A549 (cell line): ENCODE measurements at places on chromosomes 6 and 20. TPM values are rescaled to one million over a fixed set of nuclear protein-coding genes. Genes with fewer than 3 reads are reported as not detected.

The WFDC12 gene
- not detected in 3 replicates for polyA plus RNA-seq

The PSORS1C1 gene
- polyA plus RNA-seq: 3.0 to 4.3 TPM (median 4.3 TPM) in 3 replicates

The GATA5 gene
- 0.45 to 0.82 TPM (median 0.72 TPM) in 3 replicates for polyA plus RNA-seq

DNA sequence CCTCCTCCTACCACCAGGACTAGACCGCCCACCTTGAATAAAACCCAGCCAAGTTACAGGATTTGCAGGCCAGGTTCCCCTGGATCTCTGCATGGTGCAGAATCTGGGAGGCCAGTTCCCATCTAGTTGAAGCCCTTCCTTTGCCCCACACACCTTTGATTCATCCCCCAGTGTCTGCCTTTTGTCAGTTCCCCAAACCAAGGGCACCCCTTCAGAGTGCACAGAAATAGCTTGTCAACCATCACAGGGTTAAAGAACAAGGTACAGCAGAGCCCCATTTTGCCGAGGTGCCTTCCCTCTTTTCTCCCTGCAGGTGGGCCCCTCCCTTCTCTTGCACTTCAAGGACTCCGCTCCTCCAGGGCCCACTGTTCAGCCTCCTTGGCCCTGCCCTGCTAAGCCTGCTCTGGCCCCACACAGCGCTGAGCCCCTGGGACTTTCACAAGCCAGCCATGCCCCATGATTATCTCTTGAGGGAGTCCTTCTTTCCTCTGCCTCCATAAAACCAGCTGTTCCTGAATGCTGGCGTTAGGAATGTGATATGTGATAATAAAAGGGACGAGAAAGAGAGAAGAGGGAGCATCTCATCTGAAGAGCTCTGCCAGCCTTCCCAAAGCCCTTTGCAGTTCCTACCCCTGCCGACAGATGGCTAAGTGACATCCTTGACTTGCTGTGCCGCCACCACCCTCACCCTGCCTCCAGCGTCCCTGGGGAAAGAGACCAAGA lies 280.3 kb downstream of the CDC5L start:
- peak; percentile 38 for DNase-seq

DNA sequence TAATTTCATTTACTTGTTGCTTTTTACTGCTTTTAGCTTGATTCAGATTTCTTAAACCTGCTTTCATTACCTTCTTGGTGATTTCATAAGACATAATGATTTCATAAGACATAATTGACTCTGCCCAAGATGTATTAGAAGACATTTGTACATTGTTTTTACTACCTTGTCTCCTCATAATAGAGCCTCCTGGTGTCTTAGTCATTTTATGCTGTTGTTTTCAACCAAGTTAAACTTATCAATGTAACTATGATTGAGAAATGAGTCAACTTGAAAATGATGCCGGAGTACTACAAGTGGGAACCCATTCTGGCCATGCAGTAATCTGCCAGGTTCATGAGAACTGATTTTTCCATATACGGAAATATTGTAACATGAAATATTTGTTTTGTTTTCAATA lies 573.6 kb downstream of the MMUT start:
- DNase-seq: no peak

- no peak for DNase-seq
Observed at GRCh38 chr20:6007094-6007528, 46.7 kb downstream of the LRRN4 start.

DNA sequence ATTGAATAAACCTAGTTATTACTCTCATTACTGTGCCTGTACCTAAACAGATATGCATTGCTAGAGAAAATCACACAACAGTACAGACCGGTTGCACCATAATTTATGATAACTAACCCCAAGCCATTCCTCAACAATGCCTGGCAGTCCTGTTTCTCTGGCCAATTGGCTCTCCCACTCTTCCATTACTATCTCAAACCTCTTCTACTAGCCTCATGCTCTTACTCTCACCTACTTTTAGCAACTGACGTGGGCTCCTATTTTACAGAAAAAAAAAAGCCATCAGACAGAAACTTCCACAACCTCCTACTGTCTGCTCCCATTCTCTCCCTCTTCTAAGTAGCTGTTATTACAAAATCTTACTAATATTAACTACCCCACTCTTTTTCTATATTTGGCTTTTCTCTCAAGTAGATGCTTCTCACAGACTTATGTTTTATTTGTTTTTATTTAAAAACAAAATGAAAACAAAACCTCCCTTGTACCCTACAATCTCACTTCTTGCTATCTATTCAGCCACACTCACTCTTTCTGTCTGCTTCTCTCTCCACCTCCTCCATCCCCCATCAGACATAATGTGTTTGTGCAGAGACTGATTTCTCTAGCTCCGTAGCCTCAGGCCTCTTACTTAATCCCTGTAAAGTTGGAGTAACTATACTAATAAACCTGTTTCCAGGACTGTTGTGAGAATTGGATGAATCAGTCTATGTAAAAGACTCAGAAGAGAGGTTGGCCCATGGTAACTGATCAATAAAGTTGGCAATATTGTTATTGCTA lies 9.1 kb downstream of the GOPC start:
- DNase-seq: no peak

DNA sequence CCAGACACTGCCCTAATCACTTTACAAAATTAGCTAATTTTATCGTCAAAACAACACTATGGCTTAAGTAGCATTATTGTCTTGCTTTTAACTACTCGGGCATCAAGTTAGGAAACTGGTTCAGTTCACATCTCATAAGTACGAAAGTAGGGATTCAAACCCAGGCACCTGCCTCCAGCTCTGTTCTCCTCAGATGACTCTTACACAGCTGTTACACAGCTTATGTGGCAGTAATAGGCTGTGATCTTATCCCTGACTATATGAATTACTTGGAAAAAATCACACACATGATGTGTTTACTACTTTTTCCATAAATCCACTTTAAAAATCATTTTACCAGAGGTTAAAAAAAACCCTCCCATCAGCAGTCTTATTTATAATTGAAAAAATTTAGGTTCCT lies 389.2 kb upstream of the FLRT3 start:
- DNase-seq: no peak

DNA sequence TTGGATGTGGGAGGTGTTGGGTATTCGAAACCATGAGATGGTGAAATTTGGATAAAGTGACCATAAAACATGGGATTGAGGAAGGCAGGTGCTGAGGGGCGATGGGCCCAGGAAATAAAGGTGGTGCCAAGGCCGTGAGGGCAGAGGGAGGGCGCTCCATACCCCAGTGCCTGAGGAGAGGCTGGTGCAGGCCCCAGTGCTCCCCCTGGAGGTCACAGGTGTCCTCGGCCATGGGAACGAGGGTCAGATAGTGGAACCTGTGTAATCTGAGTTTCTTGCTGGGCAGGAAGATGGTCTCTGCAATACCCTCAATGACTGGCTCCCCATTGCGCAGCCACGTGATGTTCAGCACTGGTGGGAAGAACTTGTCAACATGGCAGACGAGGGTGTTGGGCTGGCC lies 16.2 kb downstream of the HLA-DPB1 start:
- DNase-seq: no peak

DNA sequence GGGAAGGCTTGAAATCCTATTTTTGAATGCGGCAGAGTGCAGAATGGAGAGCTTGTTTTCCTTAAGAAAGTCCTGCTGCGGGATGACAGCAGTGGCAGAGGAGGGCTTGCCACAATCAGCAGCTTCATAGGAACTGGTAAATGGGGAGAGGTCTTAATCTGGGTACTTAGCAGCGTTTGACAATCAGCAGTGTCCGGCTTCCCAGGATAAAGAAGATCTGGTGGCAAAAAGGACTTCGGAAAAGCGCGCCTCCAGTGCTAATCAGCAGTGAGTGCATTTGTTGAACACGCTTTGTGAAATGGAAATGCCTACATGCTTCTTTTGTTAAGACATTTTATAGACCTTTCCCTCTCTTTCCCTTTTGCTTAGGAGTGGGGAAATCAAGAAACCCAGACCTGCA lies 735.7 kb downstream of the QKI start:
- DNase-seq: no peak

GRCh38 chr6:138695193-138695592 lies 78.4 kb upstream of the CCDC28A start:
- no peak for DNase-seq

The HELZ2 gene
- polyA plus RNA-seq: 4.5 to 5.0 TPM (median 4.8 TPM) in 3 replicates

DNA sequence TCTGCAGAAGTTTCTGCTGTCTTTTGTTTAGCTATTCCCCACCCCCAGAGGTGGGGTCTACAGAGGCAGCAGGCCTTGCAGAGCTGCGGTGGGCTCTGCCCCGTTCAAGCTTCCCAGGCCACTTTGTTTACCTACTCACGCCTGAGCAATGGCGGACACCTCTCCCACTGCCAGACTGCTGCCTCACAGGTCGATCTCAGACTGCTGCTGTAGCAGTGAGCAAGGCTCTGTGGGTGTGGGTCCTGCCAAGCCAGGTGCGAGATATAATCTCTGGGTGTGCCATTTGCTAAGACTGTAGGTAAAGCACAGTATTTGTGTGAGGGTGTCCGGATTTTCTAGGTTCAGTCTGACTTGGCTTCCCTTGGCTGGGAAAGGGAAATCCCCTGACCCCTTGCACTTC lies 23.6 kb upstream of the ZNF337 start:
- no peak for DNase-seq

The SLC17A9 gene
- not detected in 3 replicates for polyA plus RNA-seq

DNA sequence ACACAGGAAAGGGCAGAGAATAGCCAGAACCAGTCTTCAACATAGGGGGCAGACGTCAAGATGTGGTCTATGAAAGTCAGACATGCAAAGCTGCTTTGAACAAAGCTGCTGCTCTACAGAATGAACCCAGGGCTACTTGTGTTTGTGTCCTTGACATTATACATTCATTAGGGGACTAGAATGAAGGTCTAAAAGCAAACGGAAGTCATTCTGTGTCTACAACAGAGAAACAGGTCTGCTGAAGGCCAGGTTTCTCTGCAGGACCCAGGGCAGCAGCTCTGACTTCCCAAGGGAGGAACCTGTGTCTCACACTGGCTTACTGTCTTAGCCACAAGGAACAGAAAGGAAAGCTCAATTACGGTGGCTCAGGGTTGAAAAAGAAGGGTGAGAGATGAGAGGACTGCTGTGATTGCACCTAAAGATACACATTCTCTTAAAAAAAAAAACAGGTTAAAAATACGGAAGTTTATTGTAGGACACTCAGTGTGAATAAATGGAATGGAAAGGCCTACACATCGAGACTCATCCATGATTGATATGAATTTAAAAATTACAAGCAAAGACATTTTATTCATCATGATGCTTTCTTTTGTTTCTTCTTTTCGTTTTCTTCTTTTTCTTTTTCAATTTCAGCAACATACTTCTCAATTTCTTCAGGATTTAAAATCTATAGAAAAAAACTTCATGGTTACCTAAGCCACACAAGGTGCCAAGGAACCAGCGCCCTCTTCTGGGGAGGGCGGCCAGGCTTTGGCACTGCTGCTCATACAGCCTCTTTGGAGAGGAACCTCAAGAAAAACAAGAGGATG lies 6.7 kb downstream of the PSMA7 start:
- peak; percentile 78 for DNase-seq

DNA sequence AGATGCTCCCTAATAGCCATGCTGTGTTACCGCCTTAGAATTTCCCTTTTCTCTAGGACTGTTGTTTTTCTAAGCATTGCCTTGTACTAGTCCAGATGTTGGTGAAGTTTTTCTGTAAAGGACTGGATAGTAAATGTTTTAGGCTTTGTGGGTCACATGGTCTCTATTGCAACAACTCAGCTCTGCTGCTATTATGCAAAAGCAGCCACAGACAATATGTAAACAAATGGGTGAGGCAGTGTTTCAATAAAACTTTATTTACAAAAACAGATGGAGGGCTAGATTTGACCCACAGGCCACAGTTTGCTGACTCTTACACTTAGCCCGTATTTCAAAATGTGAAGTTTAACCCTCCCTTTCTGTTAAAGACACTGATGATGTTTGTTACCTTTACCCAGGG lies 207.6 kb upstream of the MYLIP start:
- no peak for DNase-seq

DNA sequence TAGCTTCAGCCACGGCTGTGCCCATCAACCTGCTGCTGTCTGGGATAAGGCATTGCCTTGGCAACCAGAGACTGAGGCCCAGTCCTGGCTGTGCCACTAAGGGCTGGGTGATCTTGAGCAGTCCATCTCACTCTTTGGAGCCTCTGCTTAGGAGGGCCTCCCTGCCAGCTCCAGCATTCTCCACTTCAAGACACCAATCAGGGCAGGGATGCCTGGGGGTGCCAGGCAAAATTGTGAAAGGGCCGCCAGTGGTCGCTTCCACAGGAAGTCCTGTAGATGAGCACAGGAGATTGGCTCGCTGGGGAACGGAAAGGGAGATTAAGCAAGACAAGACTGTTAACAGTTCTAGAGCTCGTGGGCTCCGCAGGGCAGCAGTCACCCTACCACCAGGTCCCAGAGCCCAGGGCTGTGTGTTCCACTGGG lies at the start of gene RAB44:
Gene RAB44 (plus strand): TSS at position 346 of the 423 bp plus-strand sequence. CDS start 6,410 bp downstream, outside the sequence.
- no peak for DNase-seq

- no peak for DNase-seq
Observed at GRCh38 chr20:33979094-33979493, 14.6 kb upstream of the RALY start.

GRCh38 chr6:107330168-107330567 lies 129.2 kb downstream of the PDSS2 start:
- no peak for DNase-seq

The TAAR2 gene
- polyA plus RNA-seq: not detected in 3 replicates

DNA sequence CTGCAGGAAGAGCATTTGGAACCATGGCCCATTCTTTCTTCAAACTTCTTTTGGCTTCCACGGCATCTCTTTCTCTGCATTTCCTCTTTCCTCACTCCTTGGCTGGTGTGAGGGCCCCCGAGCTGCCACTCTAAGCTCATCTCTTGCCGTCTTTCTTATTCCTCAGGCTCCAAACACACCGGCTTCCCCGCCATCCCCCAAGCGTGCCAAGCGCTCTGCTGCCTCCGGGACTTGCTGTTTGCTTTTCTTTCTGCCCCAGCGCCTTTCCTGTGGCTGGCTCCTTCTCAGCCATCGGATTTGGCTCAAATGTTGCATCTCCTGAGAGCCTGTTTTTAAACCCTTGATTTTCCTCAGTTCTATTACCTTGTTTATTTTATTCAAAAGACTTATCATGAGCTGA lies 172.7 kb downstream of the PACRG start:
- DNase-seq: no peak

The LGSN gene
- 8.1 to 11.2 TPM (median 9.8 TPM) in 3 replicates for polyA plus RNA-seq
